ENCODE measurements at places on chromosomes 11 and 22.

DNA sequence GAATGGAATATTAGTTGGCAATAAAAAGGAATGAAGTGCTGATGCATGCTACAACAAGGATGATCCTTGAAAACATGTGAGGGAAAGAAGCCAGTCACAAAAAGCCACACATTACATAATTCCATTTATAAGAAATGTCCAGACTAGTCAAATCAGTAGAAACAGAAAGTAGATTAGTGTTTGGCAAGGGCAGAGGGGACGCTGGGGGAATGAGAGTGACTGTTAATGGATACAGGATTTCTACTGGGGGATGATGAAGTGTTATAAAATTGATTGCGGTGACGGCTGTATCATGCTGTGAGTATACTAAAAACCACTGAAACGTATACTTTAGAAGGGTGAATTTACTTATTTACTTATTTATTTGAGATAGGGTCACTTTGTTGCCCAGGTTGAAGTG lies 57.9 kb downstream of the C11orf58 start:
- DNase-seq = no peak

DNA sequence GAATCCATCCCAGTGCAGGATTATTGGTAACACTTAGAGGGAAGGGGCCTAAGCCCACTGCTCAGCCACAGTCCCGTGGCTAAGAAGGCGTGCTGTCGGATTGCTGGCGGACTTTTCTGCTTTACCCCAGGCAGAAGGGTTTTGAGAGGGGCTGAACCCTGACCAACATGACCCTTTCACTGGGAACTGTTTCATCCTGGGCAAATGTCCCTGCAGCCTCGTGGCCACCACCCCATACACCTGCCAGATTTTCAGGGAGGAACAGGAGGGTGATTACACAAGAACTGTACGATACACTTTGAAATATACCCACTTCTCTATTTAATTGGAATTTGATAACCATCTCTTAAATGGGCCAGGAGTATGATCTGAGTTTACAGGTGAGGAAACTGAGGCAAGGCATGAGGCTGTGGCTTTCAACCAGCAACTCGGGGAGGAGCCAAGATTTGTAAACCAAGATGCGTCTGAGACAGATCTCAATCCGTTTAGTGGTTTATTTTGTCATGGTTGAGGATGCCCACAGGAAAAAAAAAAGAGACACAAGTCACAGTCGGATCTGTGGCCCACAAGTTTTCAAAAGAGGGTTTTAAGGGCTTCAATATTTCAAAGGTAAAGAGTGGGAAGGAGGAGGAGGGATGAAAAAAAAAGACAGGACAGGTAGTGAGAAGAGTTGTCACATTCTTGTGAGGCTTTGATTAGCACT lies 6.1 kb upstream of the APOL3 start:
- DNase-seq = no peak

DNA sequence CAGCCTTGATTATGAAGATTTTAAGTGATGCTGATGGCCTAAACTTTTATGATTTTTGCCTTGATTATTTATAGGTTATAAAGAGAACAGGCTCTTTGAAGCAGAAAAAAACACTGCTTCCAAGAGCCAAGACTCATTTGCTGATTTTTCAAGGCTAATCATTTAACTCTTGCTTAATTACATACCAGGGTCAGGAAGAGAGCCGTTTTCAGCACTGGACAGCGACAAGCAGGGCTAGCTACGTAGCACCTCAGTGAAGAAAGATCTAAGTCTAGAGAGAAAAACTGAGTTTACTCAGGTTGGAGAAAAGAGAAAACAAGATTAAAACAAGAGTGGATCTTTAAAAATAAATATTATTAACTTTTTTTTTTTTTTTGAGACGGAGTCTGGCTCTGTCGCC lies 615.4 kb upstream of the B3GAT1 start:
- peak; percentile 22 for DNase-seq

- DNase-seq = no peak
Measured at GRCh38 chr11:36757075-36757474, 159.0 kb upstream of the RAG2 start.

- no peak for DNase-seq
Measured at GRCh38 chr11:110513846-110514437, 84.2 kb downstream of the FDX1 start.

- DNase-seq = no peak
Measured at GRCh38 chr11:42112866-42113265, 653.4 kb upstream of the LRRC4C start.

GRCh38 chr11:21514316-21514715 lies 678.6 kb upstream of the ANO5 start:
- DNase-seq = no peak

- no peak for DNase-seq
Measured at GRCh38 chr22:23133922-23134321, 7.9 kb downstream of the RSPH14 start.

GRCh38 chr11:33214187-33214586 lies 43.0 kb upstream of the HIPK3 start:
- no peak for DNase-seq

DNA sequence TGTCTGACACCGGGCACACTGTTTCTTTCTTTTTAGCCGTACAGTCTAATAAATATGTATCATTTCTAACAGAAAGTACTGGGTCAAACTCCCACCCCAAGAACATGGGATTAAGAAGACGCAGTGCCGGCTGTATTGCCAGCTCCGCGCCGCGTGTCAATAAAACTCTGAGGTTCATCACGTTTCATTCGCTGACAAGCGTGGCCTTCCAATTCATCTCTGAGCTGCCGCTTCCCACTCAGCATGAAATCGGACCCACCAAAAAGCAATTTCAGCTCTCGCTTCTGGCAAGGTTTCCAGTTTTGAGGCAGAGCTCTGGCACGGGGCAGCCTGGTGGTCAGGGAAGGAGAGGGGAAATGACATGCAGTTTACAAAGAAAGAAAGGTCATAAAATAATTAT lies 819.8 kb downstream of the OPCML start:
- no peak for DNase-seq

GRCh38 chr11:39804271-39804670 lies 1655.2 kb downstream of the LRRC4C start:
- DNase-seq = no peak

GRCh38 chr11:100296051-100296679 lies 390.9 kb upstream of the ARHGAP42 start:
- no peak for DNase-seq

DNA sequence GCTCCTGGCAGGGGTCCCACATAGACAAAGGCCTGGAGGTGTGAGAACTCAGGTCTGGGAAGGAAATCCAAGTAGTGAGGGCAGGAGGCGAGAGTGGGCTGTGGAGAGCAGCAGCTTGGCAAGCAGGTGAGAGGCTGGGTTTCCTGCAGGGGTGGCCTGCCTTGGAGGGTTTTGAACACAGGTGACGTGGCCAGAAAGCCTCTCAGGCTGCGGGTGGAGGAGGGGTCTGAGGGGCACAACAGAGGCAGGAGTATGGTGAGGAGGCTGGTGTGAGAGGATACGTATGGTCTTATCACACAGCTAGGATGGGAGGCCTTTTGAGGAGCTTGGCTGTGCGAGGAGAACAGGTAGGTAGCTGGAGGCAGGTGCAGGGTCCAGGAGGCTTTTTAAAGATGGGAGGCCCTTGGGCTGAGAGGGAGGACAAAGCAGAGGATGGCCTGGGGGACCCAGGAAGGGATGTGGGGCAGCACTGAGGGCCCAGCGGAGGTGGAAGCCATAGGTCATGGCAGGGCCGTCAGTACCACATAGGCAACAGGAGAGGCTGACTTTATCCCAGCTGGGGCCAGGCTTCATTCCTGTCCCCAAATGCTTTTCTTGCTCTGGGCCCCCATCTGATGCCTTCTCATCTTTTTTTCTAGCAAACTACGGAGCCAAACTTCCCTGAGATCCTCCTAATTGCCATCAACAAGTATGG lies 84.4 kb downstream of the MYO7A start:
- DNase-seq = no peak

- DNase-seq = no peak
Measured at GRCh38 chr22:31942091-31942490, 2.2 kb upstream of the YWHAH start.

GRCh38 chr22:32600147-32600546 lies 125.5 kb downstream of the FBXO7 start:
- no peak for DNase-seq

GRCh38 chr11:6674862-6675261 lies 8.3 kb downstream of the MRPL17 start:
- DNase-seq = no peak

GRCh38 chr11:27599217-27599616 lies 92.6 kb upstream of the LIN7C start:
- DNase-seq = no peak

GRCh38 chr11:118412921-118413320 lies 11.5 kb downstream of the ATP5MG start:
- DNase-seq = no peak

- DNase-seq = peak; percentile 58
Measured at GRCh38 chr11:79438631-79439409, 2.0 kb downstream of the TENM4 start.

- no peak for DNase-seq
Measured at GRCh38 chr11:81570669-81571068, 1163.0 kb downstream of the FAM181B start.

Data from GM20000 (cell line).